Stimulated activated CD8-positive, alpha-beta memory T cell treated with anti-CD3 and anti-CD28 coated beads, Interleukin-15, amount 100 ng/mL, for 24 hours (primary cell): ENCODE measurements at places on chromosomes 1 and 21.

- DNase-seq = no peak
These were observed 301.9 kb upstream of the RUNX1 start for GRCh38 chr21:35350965-35351364.

- DNase-seq = no peak
These were observed 125.8 kb downstream of the RRAGC start for GRCh38 chr1:38733761-38734160.

- DNase-seq = no peak
These were observed 61.8 kb upstream of the DNAH14 start for GRCh38 chr1:224867715-224868114.

- no peak for DNase-seq
These were observed 127.4 kb upstream of the DEPDC1 start for GRCh38 chr1:68624233-68624632.

GRCh38 chr1:166975361-166976129 lies at the start of gene ILDR2:
Gene ILDR2, minus strand, starts transcription at chr1:166975540. Its CDS starts 272 bp downstream, at chr1:166975268.
- DNase-seq = peak; percentile 25

DNA sequence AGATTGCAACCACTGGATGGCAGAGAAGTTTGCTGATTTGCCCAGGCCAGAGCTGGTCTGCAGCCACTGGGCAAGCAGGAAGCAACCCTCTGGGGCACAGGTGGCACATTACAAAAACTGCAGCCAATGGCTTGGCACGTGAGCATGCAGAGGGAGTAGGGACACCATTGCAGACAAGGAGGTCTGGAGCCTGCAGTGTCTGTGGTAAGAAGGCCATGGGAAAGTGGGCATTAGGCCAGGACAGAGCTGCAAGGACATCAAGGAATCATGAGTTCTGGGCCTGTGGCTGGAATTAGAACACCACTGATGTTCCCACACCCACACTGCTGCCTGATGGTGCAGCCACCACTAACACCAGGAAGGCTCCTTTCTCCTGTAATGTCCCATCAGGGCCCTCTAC lies 113.0 kb downstream of the TSEN15 start:
- no peak for DNase-seq

DNA sequence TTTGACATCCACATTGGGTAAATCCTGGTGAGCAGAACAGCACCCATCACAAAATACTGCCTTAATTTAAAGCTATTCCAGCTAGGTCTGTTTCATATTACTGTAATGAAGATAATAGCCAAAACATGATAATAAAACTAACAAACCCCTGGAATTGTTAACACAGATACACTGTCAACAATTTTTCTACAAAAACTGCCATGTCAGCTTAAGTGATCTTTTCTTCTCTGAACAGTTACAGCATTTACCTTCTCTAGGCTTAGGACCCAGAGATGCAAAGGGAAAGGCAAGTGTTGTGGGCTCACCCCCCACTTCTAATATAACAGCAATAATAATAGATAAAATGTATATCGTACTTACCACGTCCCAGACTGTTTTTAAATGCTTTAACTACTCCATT lies 92.1 kb downstream of the SMYD3 start:
- DNase-seq = no peak

GRCh38 chr1:106061586-106062495 lies 994.6 kb upstream of the PRMT6 start:
- DNase-seq = no peak

DNA sequence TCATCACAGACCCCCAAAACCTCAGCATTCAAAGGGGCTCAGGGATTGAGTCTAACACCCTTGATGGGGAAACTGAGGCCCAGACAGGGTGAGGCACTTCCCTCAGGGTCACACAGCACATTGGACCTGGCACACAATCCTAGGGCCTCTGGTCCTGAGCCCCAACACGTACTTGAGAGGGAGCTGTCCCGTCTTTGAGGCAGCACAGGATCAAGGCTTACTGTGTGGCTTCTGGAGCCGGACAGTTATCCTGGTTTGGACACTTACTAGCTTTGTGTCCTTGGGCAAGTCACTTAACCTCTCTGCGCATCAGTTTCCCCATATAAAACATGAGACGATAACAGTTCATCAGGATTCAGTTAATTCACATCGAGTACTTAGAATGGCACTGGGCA lies 26.5 kb downstream of the RUNX3 start:
- DNase-seq = no peak

DNA sequence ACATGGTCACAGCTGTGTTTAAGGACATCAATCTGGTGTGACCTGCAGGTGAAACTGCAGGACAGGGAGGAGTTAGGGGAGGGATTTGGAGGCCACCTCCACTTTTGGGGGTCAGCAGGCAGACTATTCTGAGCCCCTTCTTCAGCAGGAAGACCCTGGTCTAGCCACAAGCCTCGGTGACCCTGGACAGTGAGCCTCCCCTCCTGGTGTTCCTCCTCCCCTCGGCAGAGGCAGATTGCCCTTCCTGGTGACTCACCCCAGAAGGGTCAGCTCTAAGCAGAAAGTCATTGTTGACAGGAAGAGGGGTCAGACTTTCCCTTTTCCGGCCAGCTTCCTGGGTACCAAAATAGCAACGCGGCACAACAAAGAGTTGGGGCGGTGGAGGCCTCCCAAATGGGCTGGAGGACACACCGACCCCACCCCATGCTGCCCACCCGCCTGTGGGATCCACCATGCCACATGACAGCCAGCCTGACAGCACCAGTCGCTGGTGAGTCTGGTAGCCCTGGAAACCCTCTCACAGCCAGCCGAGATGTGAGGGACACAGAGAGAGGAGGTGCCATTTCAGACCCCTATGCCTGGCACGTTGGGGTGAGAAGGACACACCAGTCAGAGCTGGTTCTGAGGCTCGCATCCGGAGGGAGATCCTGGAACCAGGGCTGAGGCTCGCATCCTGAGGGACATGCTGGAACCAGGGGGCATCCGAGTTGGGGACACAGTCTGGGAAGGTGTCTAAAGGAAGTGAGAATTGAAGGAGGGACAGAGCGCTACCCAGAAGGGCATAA lies 14.7 kb upstream of the CSF1 start:
- no peak for DNase-seq

GRCh38 chr1:228174482-228175315 lies 9.1 kb downstream of the IBA57 start:
- DNase-seq = no peak

DNA sequence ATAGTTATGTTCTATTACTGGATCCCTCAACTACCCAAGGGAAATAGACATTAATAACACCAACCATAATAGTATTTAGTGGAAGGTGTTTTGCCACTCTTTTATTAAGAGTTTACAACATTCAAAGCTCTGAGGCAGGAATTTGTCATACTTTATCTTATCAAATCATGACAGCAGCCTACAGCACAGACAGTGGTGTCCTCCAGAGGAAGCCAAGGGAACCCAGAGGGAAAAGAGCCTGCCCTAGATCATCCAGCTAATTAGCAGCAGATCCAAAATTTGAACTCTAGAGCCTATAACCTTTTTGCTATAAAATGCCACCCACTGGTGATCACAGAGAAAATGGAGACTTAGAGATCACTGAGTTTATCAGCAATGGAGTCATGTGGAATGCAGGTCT lies 18.2 kb downstream of the VAV3 start:
- no peak for DNase-seq

DNA sequence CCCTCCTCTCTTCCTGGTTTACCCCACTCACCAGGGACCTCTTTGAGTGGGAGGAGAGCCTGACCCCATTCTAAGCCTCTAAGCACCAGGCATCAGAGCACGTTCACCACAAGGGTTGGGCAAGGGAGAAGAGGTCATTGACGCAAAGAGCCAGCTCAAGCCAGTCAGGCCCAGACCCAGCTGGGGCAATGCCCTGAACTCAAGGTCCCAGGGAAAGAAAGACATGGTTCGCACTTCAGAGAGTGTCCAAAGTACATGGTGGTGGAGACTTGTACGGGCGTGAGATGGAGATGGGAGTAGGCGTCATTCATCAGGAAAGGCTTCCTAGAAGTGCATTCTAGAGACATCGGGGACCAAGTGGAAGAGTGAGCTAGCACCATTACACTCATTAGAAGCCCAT lies 7.2 kb downstream of the PKP1 start:
- no peak for DNase-seq

DNA sequence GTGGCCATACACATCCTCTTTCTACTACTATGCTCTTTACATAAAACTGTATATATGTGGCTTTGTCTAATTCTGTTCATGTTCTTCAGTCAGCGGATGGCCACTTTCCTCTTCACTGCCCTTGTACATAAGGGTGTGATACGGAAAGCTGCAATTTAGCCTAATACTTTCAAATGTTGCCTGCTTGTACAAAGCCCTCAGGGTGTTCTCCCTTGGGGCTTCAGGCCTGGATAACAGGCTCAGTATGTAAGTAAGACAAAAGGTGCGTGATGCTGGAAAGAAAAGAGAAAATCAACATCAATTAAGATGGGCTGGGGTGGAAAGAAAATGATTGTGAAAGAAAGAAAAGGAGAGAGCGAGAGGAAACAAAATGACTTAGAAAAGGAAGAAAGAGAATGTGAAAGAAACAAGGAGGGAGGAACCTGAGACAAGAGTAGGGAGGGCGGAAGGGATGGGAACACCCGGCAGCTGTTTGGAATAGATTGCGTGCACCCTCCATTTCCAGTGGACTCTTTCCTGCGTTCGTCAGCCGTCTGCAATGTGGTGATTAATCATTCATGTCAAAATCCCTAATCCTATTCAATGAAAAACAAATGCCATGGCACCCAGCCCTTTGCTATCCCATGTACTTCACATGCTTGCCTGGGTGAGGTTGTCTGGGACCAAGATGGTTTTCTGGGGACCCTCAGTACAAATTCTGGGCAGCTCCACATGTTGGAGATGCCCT lies 553.6 kb downstream of the NUF2 start:
- no peak for DNase-seq

- no peak for DNase-seq
These were observed 329.1 kb downstream of the USP25 start for GRCh38 chr21:16058896-16059295.

GRCh38 chr1:208204779-208205178 lies 39.4 kb downstream of the PLXNA2 start:
- DNase-seq = no peak

DNA sequence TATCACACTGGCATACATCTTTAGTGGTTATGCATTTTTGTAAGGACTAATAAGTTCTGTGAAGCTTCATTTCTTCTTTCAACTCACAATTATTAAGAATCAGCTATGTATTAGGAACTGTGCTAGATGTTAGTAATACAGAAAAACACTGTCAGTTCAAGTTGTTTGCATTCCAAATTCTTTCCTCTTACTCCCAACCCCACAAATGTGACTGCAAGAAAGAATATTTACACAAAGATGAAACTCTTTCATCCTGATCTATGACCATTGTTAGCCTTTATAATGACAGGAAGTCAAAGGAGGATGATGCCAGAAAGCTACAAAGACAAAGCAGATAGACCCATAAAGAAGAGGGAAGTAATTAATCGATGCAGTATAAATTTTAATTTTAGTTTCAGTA lies 21.0 kb upstream of the GADD45A start:
- DNase-seq = no peak

DNA sequence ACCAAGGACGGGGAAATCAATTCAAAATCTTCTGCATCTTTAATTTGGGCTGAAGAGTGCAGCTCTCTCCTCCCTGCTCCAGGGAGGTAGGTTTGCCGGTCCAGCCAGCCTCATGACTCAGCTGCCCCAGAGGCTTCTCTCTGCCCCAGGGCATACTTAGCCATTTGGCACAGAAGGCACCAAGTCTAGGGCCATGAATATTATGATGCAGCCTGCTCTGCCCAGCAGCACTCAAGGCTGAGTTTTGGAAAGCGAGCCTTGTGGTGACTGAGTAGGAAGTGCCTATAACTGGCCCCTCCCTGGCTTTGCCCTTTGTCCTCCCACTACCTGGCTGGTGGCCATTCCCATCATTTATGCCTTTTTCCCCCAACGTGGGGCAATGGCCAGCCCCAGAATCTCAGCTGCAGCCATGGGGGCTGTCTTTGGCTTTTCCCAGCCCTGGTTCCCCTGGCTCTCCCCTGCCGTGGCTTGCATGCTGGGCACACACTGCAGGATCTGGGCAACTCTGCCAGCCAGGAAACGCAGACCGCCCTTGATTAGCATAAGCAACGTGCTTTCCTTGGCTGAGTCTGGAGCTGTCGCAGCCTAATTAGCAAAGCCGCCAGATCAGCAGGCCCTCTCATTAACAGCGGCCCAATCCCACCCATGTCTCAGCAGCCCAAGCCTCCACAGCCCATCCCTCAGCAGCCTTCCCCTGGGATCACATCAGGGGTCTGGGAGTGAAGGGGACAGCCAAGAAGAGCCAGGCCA lies 258.6 kb upstream of the TMEM51 start:
- DNase-seq = no peak

- DNase-seq = no peak
These were observed 164.5 kb downstream of the TOMM20 start for GRCh38 chr1:234963904-234964702.

- no peak for DNase-seq
These were observed 72.5 kb downstream of the NDUFS5 start for GRCh38 chr1:39098546-39099250.

DNA sequence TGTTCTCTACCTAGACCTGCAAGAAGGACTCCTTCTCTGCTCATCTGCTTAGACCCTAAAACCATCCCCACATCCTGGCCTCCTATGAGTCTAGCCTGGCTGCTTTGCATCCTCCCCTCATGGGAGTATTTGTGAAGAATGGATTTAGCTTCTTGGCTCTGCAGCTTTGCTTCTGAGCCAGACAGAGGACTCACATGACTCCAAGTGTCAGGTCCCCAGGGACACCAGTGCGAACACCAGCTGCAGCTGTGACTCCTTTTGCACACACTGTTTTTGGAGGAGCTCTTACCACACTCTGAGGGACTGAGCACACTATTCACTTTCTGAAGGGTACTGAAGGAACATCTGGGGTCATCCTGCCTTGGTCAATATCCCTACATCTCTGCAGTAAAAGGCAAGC lies 131.8 kb upstream of the SGIP1 start:
- no peak for DNase-seq

GRCh38 chr1:205920159-205920558 lies 23.1 kb downstream of the SLC26A9 start:
- no peak for DNase-seq

DNA sequence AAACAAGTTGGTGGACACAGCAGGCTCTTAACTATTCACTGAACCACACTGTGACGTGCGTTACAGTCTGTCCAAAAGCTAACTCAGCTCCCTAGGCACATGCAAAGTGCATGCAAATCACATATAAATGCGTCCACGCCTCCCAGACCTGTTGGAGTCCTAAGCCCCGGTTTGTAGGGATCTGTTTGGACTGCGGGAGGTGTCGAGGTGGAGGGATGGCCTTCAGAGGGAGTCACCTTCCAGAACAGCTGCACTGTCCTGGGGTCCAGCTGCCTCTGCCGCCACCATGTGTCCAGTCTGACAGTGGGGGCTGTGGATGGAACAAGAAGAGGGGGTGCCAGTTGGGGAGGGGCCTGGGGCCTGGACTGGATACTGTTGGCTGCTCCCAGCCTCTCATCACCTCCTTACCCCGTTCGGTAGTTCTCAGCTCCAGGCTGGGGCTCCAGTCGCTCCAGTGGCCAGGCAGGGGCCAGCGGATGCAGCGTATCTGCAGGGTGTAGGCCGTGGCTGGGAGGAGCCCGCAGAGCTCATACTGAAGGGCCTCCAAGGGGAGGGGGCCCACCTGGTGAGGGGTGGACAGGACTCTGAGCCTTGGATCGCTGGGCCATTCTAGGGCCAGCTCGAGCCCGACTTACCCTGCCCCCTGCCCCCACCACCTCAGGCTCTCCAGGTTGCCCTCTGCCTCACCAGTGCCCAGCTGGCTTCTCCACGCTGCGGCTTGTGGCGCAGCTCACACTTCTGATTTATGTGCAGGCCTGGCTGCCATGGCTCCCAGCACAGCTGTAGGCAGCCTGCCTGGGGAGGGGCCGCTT lies 7.9 kb upstream of the MRPS15 start:
- no peak for DNase-seq

- DNase-seq = no peak
These were observed 8.6 kb upstream of the RERE start for GRCh38 chr1:8825985-8826481.
